ENCODE measurements at places on chromosomes 11 and 22.
A peak's percentile ranks its signal among the peaks of the same experiment; 100 is the strongest.

- no peak for DNase-seq
Observed at GRCh38 chr11:31445621-31446020, 63.8 kb downstream of the IMMP1L start.

DNA sequence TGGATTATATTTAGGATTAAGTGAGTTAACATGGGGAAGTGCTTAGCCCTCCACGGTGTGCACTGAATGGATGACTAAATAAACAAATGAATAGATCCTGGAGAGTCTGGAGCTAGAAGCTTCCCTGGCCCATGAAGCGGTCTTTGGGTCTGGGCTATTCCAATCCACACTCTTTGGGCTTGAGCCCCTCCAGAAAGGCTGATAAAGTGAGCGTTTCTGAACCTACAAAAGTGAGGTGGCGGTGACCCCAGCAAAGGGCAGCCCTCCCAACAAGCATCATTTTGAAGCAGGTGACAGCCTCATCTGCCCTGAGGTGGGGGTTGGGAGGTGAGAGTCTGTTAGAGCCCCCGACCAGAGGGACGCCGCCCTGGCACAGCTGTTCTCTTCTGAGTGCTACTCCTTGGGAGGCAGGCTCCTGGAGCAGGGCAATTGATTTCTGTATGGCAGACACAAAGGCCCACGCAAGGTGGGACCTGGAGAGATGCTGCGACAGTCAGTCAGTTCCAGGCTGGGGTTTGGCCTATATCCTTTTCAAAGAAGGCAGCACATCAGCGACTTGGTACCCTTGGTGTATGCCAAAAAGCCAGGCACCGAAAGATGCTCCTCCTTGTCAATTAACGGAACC, 157.8 kb downstream of the CACNA1I start:
- no peak for DNase-seq

DNA sequence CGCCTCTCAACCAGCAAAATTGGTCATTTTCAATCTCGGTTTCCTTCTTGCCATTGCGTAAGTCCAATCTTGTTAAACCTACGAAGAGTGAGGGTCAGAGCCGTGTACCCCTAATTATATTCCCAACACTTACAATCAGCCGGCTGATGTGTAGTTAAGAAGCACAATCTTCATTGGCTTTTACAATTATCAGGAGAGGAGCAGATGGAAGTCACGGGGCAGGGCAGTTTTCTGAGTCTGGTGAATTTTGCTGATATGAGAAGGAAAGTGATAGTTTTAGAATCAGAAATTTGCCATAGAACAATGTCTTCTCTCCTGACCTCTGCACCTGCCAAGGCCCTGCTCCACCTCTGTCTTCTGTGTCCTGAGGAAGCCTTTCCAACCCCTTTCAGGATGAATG, 35.0 kb upstream of the ATXN10 start:
- DNase-seq, result no peak

- DNase-seq, result no peak
Observed at GRCh38 chr11:92495107-92495793, 270.6 kb downstream of the FAT3 start.

DNA sequence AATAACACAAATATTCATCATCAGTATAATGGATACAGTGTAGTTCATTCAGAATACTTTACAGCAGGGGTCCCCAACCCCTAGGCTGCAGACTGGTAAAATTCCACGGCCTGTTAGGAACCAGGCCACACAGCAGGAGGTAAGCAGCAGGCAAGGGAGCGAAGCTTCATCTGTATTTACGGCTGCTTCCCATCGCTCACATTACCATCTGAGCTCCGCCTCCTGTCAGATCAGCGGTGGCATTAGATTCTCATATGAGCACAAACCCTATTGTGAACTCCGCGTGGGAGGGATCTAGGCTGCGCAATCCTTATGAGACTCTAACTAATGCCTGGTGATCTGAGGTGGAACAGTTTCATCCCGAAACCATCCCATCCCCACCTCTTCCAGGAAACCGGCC, 125.1 kb downstream of the SERGEF start:
- no peak for DNase-seq

DNA sequence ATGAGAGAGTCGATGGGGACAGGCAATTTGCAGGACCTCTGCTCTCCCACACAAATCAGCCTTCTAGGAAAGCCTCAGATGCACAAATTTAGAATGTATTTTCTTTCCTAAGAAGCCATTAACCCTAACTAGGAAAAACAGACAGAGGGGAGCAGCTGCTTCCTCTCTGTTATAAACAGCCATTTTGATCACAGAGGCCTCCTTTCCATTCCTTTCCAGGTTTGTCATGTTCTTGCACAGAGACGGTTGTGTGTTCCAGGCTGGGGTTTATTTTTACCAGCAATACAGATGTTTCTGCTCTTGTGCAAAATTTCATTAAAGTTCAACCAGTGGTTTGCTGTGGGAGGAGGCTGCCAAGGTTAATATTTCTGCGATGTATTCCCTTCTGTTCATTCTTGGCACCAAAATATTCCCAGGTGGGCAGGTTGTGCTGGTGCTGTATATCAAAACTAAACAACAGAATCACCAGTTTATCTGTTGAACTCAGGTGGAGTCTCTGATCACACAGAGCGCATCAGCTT, 90.2 kb downstream of the NAV2 start:
- peak; percentile 1 for DNase-seq

GRCh38 chr11:76918941-76919386, 58.2 kb downstream of the ACER3 start:
- DNase-seq, result peak; percentile 76

- DNase-seq, result no peak
Observed at GRCh38 chr11:80146232-80146631, 705.4 kb upstream of the TENM4 start.

DNA sequence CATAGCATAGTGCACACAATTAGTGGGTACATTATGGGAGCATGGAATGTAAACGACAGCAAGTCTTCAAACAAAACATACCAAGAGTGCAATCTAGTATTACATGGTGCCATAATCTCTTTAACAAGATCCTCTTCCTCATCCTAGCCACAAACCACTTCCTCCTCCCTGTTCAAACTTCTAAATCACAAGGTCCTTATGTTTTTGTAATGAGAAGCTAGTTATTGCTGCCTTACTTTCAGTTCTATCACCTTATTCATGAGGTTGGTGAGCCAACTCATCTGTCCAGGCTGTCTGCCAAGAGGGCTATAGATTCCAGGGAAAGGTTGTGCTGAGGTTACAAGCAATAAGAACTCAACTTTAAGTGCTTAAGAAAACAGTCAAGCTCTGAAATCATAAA, 195.4 kb upstream of the ARHGAP20 start:
- no peak for DNase-seq

DNA sequence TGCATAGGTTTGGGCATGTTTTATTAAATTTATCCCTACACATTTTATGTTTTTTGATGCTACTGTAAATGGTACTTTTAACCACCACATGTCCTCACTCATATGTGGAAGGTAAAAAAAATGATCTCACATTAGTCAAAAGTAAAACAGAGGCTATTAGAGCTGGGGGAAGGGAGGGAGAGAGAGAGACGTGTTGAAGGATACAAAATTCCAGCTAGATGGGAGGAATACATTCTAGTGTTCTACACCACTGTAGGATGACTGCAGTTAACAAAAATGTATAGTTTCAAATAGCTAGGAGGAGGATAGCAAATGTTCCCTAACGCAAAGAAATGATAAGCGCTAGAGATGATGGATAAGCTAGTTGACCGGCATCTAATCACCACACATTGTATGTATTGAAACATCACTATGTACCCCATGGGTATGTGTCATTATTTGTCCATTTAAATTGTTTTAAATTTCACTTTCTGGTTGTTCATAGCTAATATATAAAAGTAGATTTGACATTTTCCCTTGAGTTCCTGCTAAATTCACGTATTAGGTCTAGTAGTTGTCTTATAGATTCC, 9.9 kb upstream of the GNB1L start:
- no peak for DNase-seq

- peak; percentile 53 for DNase-seq
Observed at GRCh38 chr22:42581762-42582716, 28.3 kb downstream of the SERHL2 start.
